ENCODE measurements at places on chromosomes 1 and 21.

DNA sequence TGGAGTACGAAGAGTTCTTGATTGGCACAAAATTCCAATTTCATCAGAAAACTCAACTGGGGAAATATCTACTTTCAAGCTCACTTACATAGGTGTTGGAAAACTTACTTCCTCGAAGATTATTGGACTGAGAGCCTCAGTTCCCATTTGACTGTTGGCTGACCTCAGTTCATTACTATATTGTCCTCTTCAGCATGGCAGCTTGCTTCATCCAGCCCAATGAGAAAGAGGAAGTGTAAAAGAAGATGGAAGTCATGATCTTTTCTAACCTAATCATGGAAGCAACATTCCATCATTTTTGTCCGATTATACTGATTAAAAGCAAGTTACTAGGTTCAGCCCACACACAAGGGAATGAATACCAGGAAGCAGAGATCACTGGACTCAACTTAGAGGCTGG is 49.4 kb downstream of the HSD3B1 start:
- no peak for DNase-seq

- DNase-seq: no peak
Measured at GRCh38 chr1:242813490-242814091, 289.1 kb upstream of the PLD5 start.

GRCh38 chr1:235586413-235586812 is 63.2 kb downstream of the GNG4 start:
- DNase-seq: no peak

- DNase-seq: peak; percentile 69
Measured at GRCh38 chr1:67041841-67042503, 12.0 kb downstream of the SLC35D1 start.

- no peak for DNase-seq
Measured at GRCh38 chr1:36796733-36797132, 237.6 kb downstream of the GRIK3 start.

GRCh38 chr1:225442123-225442505 is 14.3 kb upstream of the LBR start:
- DNase-seq: no peak

- DNase-seq: no peak
Measured at GRCh38 chr1:160623227-160623633, 23.6 kb downstream of the SLAMF1 start.

- peak; percentile 80 for DNase-seq
Measured at GRCh38 chr1:156126630-156127534, 12.4 kb downstream of the LMNA start.

DNA sequence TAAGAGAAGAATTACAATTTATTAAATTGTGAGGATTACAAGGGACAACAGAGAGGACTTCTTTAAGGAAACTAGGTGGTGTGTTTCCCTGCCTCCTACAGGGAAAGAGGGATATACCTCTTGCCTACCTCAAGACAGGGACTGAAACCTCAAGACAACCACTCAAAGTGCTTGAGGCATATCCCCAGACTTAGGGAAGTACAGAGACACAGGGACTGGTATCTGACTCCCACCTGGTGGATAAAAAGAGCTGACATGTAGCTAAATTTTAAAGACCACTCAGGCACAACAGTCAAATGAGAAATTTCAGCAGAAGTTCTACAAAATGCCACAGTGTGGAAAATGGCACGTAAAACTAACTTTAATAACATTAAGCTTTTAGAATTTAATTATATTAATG is 21.3 kb downstream of the DENND2C start:
- DNase-seq: no peak

DNA sequence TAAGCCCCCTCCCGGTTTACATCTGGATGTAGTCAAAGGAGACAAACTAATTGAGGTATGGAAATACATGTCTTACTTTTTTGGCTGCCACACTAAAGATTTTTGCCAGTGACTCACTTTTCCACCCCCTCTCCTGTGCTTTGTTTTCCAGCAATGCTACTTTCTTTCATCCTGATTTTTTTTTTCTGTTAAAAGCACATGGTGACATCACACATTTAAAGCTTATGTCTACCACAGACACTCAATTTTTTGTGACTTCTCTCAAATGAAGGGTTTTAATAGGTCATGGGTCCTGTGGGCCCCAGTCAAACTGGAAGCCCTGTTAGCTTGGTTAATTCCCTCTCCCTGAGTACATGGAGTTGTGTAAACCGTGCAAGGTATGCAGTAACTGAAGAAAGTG is 2.2 kb downstream of the PPP1R8 start:
- DNase-seq: peak; percentile 62

DNA sequence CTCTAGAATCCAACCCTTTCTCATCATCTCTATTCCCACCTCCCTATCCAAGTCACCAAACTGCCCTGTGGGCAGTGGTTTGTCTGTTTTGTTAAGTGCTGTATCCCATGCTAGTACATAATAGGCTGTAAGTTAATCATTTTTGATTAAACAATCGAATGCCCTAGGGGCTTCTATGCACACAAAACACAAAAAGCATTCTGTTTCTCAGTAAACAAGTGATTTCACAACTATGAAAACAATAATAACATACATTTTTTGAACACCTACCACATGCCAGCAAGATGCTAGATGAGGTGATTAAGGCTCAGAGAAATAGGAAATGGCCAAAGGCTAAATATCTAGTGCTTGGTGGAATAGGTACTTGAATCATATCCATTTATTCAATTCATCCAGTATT is 5.0 kb upstream of the GUCA2B start:
- DNase-seq: no peak

DNA sequence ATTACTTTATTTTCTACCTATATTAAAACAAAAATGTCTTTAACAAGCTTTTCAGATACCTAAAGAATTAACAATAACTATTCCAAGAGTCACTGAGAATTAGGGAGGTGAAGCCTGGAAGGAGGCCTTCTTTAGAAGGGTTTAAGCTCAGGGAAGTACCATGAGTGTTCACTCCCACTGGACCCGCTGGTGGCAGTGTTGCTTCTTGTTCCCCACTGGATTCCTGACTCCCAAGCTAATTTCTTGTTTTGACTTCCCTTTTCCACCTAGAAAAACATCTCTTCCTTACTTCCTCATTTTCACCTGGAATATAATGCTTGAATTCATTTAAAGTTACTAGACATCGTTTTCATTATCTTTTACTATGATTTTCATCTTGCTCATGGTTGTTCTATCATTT is 264.2 kb downstream of the HMCN1 start:
- no peak for DNase-seq

- DNase-seq: no peak
Measured at GRCh38 chr1:87666681-87667080, 338.0 kb downstream of the LMO4 start.

- DNase-seq: no peak
Measured at GRCh38 chr1:23722652-23723051, 20.6 kb upstream of the ELOA start.

- DNase-seq: no peak
Measured at GRCh38 chr1:220809704-220810103, 23.0 kb downstream of the MTARC1 start.

DNA sequence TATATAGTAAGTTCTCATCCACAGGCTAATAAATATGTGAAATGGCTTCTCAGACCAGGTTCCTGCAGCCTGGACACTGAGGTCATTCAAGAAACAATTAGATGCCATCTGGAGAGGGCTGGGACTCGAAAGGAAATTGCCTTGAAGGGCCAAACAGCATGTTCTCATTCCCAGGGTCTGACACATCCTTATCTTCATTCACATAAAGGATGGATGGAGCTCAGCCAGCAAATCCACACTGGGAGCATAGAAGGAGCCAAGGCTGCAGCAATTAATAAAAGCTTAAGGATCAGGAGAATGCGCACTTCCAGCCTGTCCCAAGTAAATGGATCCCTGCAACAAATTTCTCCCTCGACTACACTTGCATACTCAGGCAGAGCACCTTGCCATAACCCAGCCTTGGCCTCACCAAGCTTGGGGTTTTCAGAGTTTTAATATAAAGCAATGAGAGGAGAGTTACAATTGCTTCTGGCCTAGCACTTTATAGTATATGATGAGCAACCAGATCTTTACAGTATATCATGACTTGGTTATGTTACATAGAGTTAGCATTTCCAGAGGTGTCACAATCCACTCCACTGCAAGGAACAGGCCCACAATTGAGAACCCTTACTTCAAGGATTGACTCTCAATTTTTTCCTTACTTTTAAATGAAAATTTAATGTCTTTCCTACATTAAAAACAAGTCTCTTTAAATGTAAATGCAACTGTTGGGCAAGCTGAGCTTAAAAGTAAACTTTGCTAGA is 55.9 kb downstream of the BCAR3 start:
- peak; percentile 71 for DNase-seq

- DNase-seq: no peak
Measured at GRCh38 chr1:85799737-85800136, 91.5 kb upstream of the ZNHIT6 start.

DNA sequence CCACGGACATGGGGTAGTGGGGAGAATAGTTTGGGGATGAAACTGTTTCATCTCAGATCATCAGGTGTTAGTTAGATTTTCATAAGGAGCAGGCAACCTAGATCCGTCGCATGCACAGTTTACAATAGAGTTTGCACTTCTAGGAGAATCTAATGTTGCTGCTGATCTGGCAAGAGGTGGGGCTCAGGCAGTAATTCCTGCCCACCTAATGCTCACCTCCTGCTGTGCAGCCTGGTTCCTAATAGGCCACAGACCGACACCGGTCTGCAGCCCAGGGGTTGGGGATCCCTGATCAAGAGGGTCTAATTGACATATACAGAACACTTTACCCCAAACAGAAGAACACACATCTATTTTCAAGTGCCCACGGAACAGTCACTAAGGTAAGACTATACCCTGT is 275.1 kb downstream of the PTPRU start:
- no peak for DNase-seq

- no peak for DNase-seq
Measured at GRCh38 chr1:220813013-220813412, 26.3 kb downstream of the MTARC1 start.

GRCh38 chr1:1059494-1060280 is 14.4 kb downstream of the RNF223 start:
- DNase-seq: peak; percentile 97

All from GM03348 (cell line).